Iris pigment epithelial cell (primary cell): ENCODE measurements at places on chromosomes 1 and 21.
A peak's percentile ranks its signal among the peaks of the same experiment; 100 is the strongest.

DNA sequence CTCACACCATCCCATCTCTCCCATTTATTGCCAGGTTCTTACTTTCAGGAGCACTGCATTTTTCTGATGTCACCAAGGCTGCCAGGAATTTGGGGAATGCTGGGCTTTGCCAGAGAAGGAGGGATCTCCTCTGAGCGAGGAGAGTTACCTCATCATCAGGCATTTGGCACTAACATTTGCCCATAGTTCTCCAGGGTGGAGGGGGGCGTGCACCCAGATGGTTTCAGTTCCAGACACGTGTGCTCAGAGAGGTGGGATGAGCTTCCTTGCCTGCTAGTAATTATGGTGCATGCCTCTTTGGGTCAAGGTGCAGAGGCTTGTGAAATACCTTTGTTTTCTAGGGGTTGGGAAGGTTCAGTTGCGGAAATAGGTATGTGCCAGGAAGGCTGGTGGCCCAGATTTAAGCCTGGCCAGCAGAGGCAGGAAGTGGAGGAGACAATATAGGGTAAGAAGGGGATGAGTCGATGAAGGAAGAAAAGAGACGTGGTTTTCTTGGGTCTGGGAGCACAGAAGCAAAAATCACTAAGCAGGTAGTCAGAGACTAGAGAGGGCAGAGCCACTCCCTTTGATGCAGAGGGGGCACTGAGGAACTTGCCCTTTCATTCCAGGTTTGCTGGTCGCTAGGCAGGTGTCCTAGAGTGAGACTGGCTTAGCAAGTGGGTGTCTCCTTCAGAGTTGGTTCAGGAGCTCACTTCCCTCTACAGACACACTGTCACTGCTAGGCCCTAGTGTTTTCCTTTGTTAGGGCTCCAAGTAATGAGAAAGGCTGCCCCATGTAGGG is 7.2 kb downstream of the TUFT1 start:
- DNase-seq = peak; percentile 92

GRCh38 chr1:81758181-81758580 is 42.6 kb upstream of the ADGRL2 start:
- DNase-seq = no peak

DNA sequence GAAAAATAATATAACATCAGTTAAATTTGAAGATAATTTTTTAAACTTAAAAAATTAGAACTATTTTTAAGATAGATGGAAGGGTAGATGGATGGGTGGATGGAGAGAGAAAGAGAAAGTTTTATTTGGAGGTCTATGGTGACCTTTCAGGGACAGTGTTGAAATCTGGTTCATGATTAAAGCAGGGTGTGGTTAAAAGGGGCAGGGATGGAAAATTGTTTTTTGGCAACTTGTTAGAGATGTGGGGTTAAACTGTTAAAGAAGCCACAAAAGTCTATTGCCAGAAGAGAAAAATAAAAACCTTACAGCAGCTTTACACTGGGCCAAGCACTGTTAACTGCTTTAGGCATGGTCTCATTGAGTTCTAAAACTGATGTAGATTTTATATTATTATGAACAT is 134.9 kb upstream of the GORAB start:
- no peak for DNase-seq

DNA sequence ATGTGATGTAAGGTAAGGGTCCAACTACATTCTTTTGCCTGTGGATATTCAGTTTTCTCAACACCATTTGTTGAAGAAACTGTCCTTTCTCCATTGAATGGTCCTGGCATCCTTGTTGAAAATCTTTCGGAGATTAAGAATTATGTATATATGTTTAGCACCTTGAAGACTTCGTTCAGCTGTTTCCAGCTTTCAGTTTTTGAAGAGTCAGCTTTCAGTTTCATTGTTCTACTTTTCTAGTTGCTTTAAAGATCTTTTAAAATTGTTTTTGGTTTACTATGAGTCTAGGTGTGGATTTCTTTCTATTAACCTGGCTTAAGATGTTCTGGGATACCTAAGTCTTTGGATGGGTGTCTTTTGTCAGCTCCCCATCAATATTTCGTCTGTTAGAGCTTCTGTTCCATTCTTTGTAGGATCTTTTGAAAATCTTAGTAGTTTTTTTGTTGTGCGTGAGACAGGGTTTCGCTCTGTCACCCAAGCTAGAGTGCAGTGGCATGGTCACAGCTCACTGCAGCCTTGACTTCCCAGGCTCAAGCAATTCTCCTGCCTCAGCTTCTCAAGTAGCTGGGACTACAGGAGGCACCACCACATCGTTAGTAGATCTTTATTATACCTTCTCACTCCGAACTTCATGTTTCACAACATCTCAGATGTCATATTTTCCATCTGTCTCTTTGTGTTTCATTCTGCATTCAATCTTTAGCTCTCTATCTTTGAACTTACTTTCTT is 353.5 kb upstream of the B3GALT2 start:
- DNase-seq = no peak

DNA sequence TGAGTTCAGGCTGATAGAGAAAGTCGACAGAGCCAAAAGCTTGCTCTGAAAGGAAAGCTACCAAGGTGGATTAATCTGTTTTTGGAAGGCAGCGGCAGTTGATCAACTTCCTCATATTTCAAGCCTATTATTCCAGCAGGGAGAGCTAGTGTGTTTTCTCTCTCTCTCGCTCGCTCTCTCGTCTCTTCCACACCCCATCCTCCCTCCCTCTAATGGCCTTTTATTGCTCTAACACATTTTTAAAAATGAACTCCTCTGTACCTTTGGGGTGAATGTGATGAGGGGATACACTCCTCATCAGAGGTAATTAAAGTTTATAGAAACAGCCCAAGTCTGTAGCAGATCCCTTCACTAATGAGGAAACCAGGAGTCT is 126.4 kb downstream of the CLIC6 start:
- DNase-seq = peak; percentile 41

GRCh38 chr1:203038891-203039608 is 12.8 kb downstream of the PPFIA4 start:
- peak; percentile 53 for DNase-seq

DNA sequence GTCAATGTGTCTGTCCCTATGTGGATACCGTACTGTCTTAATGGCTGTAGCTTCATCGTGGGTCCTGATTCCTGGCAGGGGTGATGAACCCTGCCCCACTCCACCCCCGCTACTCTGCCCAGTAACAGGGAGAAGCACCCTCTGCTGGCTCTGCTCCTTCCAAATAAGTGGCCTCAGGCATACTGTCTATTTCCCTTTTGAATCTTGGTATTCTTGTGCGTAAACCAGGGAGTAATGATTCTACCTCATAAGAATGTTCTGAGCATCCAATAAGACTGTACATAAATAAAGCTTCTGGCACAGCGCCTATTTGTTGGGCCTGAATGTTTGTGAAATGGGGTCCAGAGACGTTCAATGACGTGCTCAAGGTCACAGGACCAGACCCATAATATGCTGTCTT is 35.2 kb upstream of the CTPS1 start:
- DNase-seq = peak; percentile 98

DNA sequence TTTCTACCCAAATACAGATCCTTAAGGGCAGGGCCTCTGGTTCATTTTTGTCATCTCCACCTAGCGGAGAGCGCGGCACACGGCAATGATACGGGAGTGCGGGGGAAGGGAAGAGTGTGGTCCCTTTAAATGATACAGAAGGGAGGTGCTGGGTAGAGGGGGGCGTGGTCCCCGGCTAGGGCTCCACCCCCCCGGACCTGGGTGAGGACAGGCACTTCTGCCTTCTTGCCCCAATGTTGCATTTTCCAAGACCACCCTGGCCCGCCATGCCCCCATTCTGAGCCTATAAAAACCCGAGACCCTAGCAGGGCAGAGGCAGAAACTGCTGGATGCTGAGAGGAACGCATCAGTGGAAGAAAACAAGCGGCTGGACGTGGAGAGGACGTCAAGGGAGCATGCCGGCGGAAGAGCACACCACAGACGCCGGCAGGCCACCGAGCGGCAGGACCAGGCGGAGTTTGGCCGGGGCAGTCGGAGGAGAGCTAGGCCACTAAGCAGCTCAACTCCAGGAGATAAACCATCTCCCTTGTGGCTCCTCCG is 30.0 kb downstream of the LRRC3 start:
- peak; percentile 46 for DNase-seq

GRCh38 chr1:161235957-161236775 is 1.8 kb downstream of the NR1I3 start:
- no peak for DNase-seq

DNA sequence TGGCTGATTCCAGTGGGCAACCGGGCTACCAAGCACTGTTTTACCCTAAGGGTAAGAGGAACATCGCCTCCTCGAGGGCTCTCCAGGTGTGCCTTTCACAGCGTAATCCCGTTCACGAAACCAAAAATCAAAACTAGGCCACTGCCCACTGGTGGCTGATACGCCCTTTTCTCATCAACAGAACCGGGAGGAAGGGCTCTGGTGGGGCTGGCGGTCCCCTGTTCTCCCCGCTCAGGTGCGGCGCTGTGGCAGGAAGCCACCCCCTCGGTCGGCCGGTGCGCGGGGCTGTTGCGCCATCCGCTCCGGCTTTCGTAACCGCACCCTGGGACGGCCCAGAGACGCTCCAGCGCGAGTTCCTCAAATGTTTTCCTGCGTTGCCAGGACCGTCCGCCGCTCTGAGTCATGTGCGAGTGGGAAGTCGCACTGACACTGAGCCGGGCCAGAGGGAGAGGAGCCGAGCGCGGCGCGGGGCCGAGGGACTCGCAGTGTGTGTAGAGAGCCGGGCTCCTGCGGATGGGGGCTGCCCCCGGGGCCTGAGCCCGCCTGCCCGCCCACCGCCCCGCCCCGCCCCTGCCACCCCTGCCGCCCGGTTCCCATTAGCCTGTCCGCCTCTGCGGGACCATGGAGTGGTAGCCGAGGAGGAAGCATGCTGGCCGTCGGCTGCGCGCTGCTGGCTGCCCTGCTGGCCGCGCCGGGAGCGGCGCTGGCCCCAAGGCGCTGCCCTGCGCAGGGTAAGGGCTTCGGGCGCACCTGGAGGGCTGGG is at the start of gene IL6R:
IL6R (plus strand) TSS at position 360 of the 763 bp plus-strand sequence; CDS start at position 647, 287 bp downstream.
- DNase-seq = peak; percentile 91

- peak; percentile 34 for DNase-seq
These were observed 7.0 kb upstream of the HEYL start for GRCh38 chr1:39646232-39647081.

DNA sequence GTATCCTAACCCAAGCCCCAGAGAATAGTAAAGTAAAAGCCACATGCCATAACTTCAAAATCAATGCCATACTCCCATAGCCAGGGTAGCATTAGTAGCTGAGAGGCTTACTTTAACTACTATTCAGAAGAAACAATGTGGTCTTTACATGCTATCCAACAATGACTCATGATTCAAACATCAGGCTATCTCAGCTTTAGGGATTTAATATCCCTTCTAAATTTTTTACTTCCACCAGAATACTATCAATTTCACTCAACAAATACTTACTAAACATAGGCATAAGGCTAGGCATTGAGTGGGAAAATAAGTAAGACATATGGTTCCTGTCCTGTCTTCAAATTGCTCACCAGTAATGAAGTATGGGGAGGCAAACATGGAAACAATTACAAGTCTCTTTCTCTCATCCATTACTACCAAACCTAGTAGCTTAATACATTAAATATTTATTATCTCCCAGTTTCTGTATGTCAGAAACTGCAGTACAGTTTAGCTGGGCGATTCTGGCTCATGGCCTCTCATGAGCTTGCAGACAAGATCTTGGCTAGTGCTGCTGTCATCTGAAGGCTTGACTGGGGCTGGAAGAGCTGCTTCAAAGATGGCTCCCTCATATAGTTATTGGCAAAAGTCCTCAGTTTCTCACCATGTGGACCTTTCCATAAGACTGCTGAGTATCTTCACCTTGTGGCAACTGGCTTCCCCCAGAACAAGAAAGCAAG is 30.7 kb downstream of the EVI5 start:
- DNase-seq = peak; percentile 76

DNA sequence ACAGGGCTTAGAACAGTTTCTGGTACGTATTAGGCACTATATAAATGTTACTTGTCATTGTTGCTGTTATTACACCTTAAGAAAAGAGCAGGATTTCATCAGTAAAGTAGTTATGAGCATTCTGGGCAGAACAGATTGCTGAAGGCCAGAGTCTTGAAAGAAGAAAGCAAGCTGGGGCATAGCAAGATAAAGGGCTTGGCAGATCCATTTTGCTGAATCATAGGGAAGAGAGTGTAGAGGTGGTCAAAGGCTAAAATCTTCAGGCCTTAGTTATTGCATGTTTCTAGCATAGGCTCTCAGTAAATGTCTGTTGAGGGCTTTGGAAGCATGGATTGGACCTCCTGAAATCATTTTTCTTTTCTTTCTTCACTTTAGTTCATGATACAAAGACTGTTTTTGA is 67.5 kb downstream of the PLA2G4A start:
- peak; percentile 59 for DNase-seq

GRCh38 chr1:243213045-243213787 is 41.9 kb downstream of the CEP170 start:
- DNase-seq = peak; percentile 79

DNA sequence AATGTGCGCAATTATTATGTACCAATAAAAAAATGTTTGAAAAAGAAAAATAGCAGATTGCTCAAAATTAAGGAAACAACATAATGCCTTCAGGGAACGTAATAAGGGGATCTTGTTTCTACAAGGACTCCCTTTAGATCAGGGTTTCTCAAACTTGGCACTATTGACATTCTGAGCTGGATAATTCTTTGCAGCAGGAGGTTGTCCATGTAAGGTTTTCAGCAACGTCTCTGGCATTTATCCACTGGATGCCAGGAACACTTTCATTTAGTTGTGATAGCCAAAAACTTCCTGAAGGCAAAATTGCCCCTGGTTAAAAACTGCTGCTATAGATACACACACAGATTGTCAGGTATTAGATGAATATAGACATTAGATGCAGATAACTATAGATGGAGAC is 666.7 kb upstream of the ADAMTS5 start:
- no peak for DNase-seq

DNA sequence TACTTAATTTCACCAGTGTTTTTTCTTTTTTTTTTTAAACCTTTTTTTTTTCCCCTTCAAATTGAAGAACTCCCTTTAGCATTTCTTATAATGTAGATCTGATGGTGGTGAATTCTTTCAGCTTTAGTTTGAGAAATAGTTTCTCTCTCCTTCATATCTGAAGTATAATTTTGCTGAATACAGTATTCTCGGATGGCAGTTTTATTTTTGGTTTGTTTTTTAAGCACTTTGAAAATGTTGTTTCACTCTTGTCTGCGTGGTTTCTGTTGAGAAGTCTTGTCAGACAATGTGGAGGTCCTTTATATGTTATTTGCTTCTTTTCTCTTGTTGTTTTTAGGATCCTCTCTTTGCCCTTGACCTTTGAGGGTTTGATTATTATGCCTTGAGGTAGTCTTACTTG is 135.1 kb downstream of the RPS6KC1 start:
- DNase-seq = no peak

DNA sequence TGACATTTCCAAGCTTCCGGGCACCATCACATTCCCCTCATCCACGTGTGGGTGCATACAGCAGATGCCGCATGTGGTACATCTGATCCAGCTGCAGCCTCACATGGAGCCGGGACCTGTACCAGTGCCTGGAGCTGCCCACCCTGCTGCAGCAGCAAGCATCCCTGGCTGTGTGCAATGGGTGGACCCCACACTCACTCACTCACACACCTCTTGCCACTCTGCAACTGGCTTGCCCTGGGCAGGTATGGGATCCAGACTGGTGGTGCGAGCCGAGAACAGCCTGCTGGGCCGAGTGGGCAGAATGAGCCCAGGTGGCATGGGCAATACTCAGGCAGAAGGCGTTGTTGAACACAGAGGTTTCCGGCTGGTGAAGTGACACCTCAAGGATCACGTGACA is 75.0 kb downstream of the DPYD start:
- DNase-seq = no peak

- no peak for DNase-seq
These were observed 105.3 kb downstream of the ADARB1 start for GRCh38 chr21:45179568-45180245.

GRCh38 chr1:46556822-46557221 is 5.4 kb upstream of the KNCN start:
- peak; percentile 54 for DNase-seq
